ENCODE measurements at places on chromosomes 2 and 18. TPM values are rescaled to one million over a fixed set of nuclear protein-coding genes. Genes with fewer than 3 reads are reported as not detected.

KRTCAP3 gene
- not detected for total RNA-seq

RIT2 gene
- total RNA-seq: 5.1 TPM

CCDC74B gene
- total RNA-seq: 49.5 TPM

HOXD9 gene
- total RNA-seq: 2.1 TPM

SCG2 gene
- 0.62 TPM for total RNA-seq

SERPINB4 gene
- total RNA-seq: not detected

KCNS3 gene
- 4.7 TPM for total RNA-seq

TRMT61B gene
- total RNA-seq: 5.3 TPM

C2orf69 gene
- total RNA-seq: 6.8 TPM

SULT1C4 gene
- total RNA-seq: not detected

TBR1 gene
- total RNA-seq: 0.02 TPM

CCT4 gene
- 273 TPM for total RNA-seq

LYPD6 gene
- total RNA-seq: 8.6 TPM

UCN gene
- 0.53 TPM for total RNA-seq

HDAC4 gene
- 19.7 TPM for total RNA-seq

OTOS gene
- total RNA-seq: not detected

SKOR2 gene
- total RNA-seq: not detected

GKN2 gene
- not detected for total RNA-seq

CYP26B1 gene
- total RNA-seq: 1.7 TPM

EVX2 gene
- not detected for total RNA-seq

DNAH7 gene
- 0.02 TPM for total RNA-seq

MOGAT1 gene
- total RNA-seq: not detected

WNT10A gene
- total RNA-seq: not detected

CHN1 gene
- total RNA-seq: 14.5 TPM

TLX2 gene
- not detected for total RNA-seq

ESCO1 gene
- total RNA-seq: 13.0 TPM

DCC gene
- total RNA-seq: 0.02 TPM

DSG2 gene
- total RNA-seq: 26.4 TPM

All from H4 (cell line).